ENCODE measurements at places on chromosomes 13 and 19.
A peak's percentile ranks its signal among the peaks of the same experiment; 100 is the strongest.

- DNase-seq = no peak
Observed at GRCh38 chr19:4510435-4511255, 7.6 kb downstream of the PLIN4 start.

GRCh38 chr13:91383836-91384235 is 14.6 kb upstream of the GPC5 start:
- no peak for DNase-seq

- DNase-seq = no peak
Observed at GRCh38 chr19:33771384-33772101, 25.1 kb upstream of the KCTD15 start.

DNA sequence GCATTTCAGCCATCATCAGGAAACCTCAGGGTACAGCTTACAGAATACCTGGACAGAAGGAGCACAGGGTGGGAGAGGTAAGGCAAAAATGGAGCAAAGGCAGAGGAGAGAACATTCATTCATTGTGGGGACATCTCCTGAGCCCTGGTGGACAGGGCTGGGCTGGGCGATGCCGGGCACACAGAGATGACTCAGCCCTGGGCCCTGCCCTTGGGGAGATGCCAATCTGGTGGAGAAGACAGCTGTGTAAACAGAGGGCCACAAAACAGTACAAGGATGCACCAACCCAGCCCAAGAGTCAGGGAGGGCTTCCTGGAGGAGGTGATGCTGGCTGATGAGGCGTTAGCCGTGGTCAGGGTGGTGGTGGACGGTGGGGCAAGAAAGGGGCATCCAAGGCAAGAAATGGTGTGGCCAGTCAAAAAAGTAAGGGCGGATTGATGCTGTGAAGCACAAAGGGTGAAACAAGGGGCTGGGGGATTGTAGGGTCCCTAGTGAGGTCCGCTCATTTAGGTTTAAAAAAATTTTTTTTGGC is 3.6 kb upstream of the HAS1 start:
- DNase-seq = no peak

- no peak for DNase-seq
Observed at GRCh38 chr19:46731007-46731501, 14.1 kb upstream of the PRKD2 start.

- no peak for DNase-seq
Observed at GRCh38 chr19:33998302-33998701, 174.0 kb upstream of the LSM14A start.

DNA sequence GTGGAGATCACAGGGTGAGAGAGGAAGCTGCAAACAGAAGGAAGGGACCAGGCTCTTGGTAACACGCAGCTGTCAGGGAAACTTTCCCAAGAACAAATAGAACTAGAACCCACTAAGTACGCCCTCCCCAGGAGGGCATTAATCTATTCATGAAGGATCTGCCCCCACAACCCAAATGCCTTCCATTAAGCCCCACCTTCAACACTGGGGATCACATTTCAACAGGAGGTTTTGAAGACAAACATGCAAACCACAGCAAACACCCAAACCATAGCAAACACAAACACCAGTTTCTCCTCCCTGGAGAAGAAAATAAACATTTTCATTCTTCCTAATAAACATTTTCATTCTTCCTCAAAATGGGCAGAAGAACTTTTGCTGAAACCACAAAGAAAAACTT is 329.6 kb downstream of the EFNB2 start:
- DNase-seq = no peak

- no peak for DNase-seq
Observed at GRCh38 chr13:102724923-102725322, 30.1 kb upstream of the METTL21C start.

DNA sequence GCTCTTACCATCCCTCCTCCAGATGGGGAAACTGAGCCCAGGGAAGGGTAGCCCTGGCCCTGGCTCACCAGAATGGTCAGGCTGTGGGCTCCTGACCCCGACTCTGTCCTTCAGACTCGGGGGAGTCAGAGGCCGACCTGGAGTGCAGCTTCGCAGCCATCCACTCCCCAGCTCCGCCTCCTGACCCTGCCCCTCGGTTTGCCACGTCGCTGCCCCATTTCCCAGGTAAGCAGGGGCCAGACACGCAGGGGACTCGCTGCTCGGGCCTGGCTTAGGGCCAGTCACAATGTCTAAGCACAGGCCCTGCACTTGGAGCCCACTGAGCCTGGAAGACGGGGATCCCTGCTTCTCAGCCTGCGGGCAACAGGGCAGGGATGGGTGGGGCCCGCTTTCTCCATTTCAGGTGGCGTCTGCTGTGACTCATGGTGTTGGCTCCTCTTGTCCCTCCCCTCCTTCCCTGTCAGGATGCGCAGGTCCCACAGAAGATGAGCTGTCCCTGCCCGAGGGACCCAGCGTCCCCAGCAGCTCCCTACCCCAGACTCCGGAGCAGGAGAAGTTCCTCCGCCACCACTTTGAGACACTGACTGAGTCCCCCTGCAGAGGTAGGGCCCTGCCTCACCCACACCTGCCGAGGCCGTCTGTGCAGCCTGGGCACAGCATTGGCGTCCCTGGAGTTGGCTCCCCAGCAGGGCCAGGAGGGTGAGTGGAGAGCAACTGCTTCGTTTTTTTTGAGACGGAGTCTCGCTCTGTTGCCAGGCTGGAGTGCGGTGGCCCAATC is 9.2 kb upstream of the OVOL3 start:
- DNase-seq = no peak

DNA sequence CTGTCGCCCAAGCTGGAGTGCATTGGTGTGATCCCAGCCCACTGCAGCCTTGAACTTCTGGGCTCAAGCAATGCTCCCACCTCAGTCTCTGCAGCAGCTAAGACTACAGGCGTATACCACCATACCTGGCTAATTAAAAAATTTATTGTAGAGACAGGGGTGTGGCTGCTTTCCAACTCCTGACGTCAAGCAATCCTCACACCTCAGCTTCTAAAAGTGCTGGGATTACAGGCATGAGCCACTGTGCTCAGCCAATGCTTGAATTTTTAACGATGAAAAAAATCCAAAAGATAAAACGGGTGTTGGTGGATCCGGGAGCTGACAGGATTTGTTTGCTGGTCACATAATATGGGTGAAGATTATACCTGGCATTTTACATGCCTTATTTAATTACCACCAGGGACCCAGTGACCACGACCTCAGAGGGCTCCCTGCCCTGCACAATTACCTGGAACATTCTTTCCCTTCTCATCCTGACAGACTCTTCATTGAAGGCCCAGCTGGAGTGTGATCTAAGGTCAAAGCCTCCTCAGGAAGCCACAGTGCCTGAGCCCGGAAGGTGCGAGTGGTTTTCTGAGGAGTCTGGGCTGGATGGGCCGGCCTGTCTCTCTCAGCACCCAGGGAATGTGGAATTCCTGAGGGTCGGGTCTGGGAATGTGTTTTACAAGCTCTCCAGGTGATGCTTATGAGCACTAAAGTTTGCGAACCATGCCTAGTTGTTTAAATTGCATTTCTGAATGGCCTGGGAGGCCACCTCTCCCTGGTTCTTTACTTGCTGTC is 193.3 kb downstream of the USP12 start:
- no peak for DNase-seq

- no peak for DNase-seq
Observed at GRCh38 chr19:38006361-38007045, 99.5 kb downstream of the SIPA1L3 start.

DNA sequence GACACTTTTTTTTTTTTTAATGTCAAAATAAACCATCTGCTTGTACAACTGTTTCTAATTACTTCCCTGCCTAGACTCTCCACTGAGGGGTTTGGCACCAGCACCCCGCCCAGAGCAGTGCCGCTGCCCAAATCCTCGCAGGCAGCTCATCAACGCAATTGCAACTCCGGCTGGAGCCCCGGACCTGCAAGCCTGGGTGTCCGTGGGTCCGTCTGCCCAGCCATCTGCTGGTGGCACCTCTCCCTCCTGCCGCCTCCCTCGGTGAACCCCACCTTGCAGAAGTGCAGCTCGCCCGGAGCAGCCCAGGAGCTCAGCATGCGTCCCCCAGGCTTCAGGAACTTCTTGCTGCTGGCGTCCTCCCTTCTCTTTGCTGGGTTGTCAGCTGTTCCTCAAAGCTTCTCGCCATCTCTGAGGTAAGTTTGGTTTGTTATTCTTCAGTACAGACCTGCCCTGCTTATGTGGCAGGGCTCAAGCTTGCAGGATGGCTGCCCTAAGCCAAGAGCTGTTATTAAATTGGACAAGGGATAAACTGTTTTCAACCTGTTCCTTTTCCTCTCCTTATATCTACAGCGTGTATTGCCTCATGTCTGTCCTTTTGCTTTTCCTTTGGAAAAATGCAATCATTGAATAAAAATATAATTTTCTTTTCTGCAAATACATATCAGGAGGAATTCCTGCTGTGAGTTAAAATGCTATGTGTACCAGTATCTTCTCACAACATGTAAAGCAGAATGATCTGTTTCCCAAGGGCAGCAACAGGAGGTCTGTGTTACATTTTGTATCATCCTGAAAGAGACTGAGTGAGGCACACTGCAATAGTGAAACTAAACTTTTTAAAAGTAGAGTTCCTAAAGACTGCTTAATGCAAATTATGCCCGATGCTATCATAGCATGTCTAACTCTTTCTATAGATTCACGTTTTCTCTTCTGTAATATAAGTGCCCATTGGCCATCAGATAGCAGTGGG is at the start of gene ITGBL1:
TSS of gene ITGBL1 (plus strand) at position 157 of the 967 bp plus-strand sequence. CDS start at position 316, 159 bp downstream.
- DNase-seq = no peak

DNA sequence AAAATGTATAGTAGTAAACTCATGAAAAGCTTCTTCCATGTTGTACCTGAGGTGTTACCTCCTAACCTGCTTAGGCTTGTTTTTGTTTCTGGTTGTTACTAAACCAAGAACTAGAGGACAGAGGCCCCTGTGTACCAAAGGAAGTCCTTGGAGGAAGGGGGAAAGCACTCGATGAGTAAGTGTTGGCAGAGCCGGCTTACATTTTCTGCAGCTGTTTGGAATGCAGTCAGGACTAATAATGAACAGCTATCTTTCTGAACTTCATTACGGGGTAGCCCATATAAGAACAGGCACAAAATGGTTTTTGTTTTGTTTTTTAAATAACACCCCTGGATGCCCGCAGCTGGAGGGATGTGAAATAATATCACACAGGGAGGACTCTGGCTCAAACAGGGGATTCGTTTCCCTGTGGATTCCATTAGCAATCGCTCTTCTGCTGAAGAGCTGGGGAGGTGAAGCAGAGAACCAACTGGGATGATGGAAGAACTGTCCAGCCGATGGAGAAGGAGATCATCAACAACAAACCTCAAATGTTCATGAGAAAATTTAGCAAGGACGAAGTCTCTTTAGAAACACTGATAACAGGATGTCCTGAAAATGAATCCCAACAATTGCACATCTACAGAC is 214.2 kb upstream of the MAB21L1 start:
- no peak for DNase-seq

DNA sequence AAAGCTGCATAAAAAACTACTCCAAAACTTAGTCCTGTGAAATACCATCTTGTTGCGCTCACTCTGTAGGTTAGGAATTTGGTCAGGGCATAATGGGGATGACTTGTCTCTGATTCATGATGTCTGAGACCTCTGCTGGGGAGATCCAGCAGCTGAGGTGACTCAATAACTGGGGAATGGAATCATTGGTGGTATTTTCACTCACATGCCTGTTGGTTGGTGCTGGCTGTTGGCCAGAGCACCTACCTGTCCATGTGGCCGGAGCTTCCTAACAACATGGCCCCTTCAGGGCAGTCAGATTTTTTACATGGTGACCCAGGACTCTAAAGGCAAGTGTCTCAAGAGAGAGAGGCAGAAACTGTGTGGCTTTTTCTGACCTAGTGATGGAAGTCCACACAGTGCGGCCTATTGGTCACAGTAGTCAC is 7.4 kb upstream of the ESD start:
- DNase-seq = no peak

- DNase-seq = no peak
Observed at GRCh38 chr13:98025480-98026025, 72.1 kb downstream of the IPO5 start.

GRCh38 chr13:54484166-54484565 is 1455.6 kb downstream of the OLFM4 start:
- no peak for DNase-seq

GRCh38 chr19:7115721-7116120 is 46.2 kb downstream of the ZNF557 start:
- peak; percentile 40 for DNase-seq

DNA sequence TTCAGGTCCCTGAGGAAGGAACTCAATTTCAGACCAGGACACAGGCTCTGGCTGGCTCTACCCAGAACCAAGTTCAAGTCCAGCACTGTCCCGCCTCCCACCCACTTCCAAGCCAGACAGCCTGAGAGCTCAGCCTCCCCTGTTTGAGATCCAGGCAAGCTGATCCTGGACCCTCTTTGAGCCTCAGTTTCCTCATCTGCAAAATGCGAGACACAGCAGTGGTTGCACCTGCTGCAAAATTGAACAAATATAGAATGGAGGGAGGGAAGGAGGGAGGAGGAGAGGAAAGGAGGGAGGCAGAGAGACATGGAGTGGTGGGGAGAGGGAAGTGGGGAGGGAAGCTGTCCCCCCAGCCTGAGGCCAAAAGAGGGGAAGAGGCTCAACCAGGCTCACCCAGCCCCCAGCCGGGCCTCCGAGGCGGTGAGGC is 751 bp downstream of the TMEM221 start:
- no peak for DNase-seq

GRCh38 chr19:7497292-7497691 is 8.5 kb upstream of the PEX11G start:
- no peak for DNase-seq

DNA sequence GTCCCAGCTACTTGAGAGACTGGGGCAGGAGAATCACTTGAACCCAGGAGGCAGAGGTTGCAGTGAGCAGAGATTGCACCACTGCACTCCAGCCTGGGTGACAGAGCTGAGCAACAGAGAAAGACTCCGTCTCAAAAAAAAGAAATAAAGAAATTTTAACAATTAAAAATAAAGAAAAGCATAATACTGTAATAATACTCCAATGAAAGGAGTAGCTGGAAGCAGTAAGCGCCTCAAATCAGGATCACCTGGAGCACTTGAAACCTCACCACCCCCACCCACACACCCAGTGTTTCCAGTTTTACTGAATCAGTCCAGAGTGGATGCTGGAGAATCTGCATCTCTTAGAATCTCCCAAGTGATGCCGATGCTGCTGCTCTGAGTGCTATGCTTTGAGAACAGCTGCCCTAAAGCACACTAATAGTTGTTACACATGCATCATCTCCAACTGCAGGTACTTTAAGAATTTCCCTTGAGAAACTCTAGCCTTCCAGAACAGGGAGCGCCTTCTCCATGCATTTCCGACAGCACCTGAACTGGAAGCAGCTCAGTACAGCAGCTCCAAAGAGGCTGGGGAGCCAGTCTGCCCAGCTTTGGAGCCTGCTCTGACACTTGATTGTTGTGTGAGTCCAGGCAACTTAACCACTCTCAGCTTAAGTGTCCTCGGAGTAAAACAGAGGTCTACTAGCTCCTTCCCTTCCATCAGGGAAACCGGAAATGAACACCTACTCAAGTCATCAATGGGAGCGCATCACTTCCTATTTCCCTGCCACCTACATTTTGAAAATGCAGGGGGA is 2.9 kb downstream of the ABCC4 start:
- DNase-seq = no peak

DNA sequence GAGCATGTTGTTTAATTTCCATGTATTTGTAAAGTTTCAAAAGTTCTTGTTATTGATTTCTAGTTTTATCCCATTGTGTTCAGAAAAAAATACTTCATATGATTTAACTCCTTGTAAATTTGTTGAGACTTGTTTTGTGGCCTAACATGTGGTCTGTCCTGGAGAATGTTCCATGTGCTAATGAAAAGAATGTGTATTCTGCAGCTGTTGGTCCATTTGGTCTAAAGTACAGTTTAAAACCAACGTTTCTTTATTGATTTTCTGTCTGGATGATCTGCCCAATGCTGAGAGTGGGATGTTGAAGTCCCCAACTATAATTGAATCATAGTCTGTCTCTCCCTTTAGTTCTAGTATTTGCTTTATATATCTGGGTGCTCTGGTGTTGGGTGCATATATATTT is 34.9 kb upstream of the TPP2 start:
- DNase-seq = no peak

GRCh38 chr13:50365408-50366391 is 350.5 kb downstream of the KCNRG start:
- DNase-seq = no peak
